ENCODE measurements at places on chromosomes 6 and 20. TPM values are rescaled to one million over a fixed set of nuclear protein-coding genes. Genes with fewer than 3 reads are reported as not detected.

The TRIM10 gene
- total RNA-seq, result 5.6 TPM

- DNase-seq, result no peak
These were observed 543.0 kb downstream of the MAFB start for GRCh38 chr20:40146071-40146470.

- no peak for DNase-seq
These were observed 81.2 kb upstream of the MAN1A1 start for GRCh38 chr6:119430805-119431204.

- no peak for DNase-seq
These were observed 882 bp upstream of the FAM184A start for GRCh38 chr6:119079283-119079809.

GRCh38 chr6:156182356-156182755 lies 594.8 kb upstream of the ARID1B start:
- no peak for DNase-seq

DNA sequence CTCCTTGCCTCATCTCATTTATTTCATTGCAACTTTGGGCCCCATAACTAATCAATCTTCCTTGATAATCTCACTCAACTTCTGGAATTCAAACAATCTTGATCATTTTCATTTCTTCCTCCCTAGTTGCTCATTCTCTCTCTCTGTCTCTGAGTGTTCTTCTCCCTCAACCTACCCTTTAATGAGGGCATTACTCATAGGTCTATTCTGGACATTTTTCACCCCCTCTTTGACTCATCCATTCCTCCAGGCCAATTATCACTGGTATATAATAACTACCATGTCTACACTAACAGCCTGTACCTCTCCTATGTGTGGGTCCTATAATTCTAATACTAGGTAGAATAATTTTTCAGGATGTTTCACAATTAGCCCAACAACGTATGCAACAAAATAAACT lies 78.8 kb downstream of the COL21A1 start:
- DNase-seq, result no peak

Data from left colon (tissue), 2 donors.